Stimulated activated naive CD4-positive, alpha-beta T cell treated with Interleukin-2 at 50 U/mL for 16 hours (primary cell): ENCODE measurements at places on chromosomes 6 and 20.

- no peak for DNase-seq
These were observed 1.1 kb downstream of the RNF114 start for GRCh38 chr20:49937027-49937929.

DNA sequence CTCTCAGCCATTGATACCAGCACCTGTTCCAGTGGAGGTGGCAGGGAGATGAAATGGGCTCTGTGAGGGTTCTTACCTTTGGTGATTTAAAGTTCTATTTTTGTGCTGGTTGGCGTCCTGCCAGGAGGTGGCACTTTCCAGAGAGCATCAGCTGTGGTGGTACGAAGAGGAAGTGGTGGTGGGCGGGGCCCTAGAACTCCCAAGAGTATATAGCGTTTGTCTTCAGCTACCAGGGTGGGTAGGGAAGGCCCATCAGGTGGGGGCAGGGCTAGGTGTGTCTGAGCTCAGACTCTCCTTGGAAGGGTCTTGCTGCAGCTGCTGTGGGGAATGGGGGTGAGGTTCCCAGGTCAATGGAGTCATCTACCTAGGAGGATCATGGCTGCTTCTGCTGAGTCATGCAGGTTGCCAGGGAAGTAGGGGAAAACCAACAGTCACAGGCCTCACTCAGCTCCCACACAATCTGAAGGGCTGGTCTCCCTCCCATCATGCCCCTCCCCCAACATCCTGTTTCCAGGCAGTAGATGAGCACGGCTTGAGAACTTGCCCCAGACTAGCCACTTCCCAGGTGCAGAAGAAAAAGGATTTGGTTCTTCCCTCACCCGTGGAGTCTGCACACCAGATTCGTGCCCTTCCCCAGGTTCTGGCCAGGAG lies 46.6 kb downstream of the MOXD1 start:
- peak; percentile 3 for DNase-seq

DNA sequence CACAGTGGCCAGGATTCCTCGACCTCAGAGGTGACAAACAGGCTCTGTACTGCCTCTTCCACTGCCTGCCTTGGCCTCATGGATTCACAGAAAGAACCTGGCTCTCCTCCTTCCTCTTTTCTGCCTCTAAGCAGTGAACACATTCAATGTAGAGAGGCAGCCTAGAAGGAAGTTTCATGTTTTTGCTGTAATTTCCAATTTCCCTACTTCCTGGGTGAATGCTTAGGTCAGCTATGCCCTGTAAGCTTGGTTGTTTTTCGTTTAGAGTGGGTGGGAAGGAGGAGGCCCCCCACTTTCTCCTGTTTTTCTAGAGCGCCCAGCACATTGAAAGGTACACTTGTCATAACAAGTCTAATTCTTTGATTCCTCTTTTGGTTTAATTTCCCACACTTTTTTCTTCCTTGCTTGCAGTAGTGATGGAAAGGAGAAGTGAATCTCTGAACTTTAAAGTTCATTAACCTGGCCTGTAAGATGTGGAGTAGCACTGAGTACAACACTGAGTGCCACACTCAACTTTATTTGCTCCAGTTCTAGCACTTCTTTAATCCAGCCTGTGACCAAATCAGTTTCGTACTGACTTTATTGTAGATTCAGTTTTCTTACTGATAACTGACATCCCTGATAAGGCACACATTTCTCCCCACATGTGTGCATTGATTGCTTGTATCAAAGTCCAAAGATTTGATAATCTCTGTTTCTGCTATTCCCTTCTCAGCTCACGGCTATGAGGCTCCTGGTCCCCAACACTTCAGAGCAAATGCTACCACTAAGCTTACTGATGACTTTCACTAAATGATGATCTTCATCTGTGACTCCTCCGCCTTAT lies 100.0 kb upstream of the MAN1A1 start:
- DNase-seq, result no peak

- DNase-seq, result no peak
These were observed 50.1 kb downstream of the EDN3 start for GRCh38 chr20:59350330-59351156.

GRCh38 chr20:38325905-38326304 lies 20.4 kb upstream of the LBP start:
- no peak for DNase-seq

- no peak for DNase-seq
These were observed 4.5 kb upstream of the FOXC1 start for GRCh38 chr6:1605004-1605892.
